ENCODE measurements at places on chromosomes 2 and 18.

- no peak for DNase-seq
Observed at GRCh38 chr2:227891673-227892072, 20.2 kb downstream of the DAW1 start.

DNA sequence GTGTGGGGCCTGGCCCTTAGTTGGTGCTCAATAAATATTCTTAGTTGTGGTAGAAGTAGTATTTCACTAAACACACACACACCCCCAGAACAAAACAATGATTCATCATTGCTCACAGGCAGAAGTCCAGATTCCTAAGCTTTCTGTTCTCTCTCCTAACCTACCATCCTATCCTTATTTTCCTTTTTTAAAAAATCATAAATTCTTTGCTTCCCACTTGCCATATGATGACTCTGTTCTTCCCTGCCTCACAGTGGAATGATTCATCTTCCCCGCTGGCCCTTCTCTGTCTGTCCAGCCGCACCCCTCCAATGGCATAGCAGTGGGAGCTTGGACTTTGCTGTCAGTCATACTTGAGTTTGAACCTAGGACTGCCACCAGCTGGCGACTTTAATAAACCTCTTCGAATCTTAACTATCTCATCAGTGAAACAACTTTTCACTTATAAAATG, 5.2 kb downstream of the EML6 start:
- no peak for DNase-seq

DNA sequence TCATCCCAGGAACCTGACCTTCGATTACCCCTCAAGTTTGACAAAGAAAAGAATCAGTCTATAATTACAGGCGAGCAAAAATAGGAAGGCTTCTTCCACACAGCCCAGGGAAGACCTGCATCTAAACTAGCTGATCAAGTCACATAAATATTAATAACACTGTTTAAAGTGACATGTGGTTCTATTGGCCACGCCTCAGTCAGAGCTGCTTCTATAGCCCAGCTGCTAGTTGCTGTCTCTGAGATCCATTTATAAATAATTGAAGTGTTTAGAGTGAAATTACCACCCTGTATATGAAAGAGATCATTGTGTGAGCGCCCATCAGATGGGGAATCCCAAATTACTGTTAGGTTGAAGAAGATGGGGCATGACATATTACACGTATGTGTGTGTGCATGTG, 426.0 kb downstream of the CDH2 start:
- no peak for DNase-seq

DNA sequence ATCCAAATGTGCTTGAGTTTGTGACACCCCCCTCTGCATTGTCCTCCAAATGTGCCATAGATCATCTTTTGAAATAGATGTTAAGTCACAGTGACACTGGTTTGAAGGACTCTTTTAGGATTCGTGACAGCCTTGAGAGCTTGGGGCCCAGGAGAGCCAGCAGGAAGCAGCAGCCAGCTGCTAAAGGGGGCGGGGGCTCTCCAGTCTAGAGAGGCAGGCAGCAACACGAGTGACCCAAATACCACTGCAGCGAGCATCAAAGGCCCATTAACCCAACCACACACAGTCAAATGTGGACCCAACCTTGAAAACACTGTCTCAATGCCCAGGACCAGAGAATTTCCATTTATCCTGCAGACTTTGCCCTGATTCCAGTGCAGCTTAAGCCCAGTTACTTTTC, 75.6 kb downstream of the ZBTB7C start:
- no peak for DNase-seq

- no peak for DNase-seq
Observed at GRCh38 chr2:7837237-7837760, 844.6 kb upstream of the ID2 start.

GRCh38 chr2:160220545-160221009, 20.5 kb upstream of the ITGB6 start:
- DNase-seq: peak; percentile 89

- DNase-seq: no peak
Observed at GRCh38 chr18:31736630-31737029, 24.1 kb downstream of the SLC25A52 start.

- no peak for DNase-seq
Observed at GRCh38 chr2:220079595-220079994, 452.2 kb downstream of the SLC4A3 start.

GRCh38 chr2:182942756-182943155, 76.3 kb upstream of the FRZB start:
- no peak for DNase-seq

- no peak for DNase-seq
Observed at GRCh38 chr18:12420821-12421421, 13.2 kb downstream of the PRELID3A start.

DNA sequence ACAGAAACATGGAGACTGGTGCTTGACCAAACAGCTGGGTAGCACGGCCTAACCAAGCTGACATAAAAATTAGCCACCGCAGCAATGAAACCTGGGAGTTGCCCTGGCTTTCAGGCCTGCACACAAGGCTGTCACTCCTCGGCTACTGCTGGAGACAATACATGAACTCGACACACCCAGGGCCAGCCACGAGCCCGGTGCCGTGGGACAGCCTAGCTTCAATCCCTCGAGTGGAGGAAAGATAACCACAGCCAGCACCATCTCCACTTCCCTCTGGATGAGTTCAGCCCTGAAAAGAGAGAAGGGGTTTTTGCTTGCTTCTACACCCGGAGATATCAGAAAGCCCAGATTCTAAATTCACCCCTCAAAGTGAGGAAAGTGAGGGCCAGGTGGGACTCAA, 78.0 kb downstream of the BCL2L11 start:
- no peak for DNase-seq

- DNase-seq: no peak
Observed at GRCh38 chr2:145563741-145564615, 1044.1 kb upstream of the ZEB2 start.

DNA sequence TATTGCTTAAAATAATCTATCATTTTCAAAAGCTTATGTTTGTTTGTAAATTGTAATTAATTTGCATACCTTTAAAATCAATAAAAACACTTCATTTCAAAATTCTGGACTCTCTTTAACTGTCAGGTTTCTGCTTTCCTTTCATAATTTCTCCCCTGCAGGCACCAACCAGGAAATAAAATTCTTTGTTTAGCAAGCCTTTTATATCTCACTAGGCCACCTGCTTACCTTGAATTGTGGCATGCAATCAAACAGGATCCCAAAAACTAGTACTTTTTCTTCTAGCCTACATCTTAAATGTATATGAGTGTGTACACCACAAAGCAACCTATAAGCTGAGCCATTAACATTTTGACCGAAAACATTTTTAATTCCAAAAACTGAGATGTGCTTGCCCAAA, 233.1 kb downstream of the NR4A2 start:
- DNase-seq: no peak

All from activated CD4-positive, alpha-beta T cell treated with anti-CD3 and anti-CD28 coated beads, Interleukin-2, Interleukin-6, amounts not matched to agents 100 ng/mL and 50 ng/mL, durations not matched to agents 16 hours and 8 hours (primary cell).